ENCODE measurements at places on chromosomes 4 and X.

DNA sequence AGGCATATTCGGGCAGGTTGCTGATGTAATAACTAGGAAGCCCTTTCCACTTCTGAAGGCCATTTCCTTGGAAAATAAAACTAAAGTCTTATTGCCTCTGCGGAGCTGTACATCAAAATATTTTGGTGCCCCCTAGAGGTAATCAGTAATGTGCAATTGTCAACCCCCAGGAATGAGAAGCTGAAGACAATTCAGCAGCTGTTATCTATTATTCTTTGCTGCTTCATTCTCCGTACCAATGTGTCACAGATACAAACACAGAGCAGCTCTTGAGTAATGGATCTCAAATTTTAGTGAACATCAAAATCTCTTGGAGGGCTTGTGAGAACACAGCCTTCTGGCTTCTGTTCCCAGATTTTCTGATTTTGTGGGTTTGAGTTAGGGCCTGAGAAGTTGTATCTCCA is 3.5 kb upstream of the SLIT2 start:
- DNase-seq: no peak

DNA sequence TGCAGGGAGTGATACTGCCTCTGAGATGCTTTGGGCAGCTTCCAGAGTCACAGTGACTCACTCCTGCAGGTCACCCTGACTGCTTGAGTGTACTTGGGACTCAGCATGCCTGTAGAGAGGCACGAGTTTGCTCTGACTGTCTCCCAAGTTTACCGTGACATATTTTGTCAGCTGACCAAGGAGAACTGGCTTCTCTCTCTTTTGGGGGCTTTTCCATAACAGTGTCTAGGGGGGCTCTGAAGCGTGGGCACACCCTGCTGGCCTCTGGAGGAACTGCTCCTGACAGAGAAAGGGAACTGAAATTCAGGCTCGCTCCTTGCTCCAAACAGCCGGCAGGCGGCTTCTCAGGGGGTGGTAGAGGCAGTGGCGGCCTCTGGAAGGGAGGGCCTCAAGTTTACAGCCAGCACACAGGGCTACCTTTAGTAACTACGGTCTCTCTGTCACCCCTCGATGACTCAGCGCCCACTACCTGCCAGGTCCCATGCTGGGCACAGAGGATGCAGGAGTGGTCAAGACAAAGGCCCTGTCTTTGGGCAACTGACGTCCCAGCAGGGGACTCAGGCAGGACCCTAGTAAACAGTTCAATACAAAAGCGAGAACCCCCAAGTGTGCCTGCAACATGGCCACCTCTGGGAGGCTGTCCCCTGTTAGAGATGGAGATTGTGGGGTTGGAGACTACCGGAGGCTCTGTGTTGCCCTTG is 17.8 kb downstream of the ZNF185 start:
- no peak for DNase-seq

GRCh38 chr4:102141842-102142241 is 203.4 kb downstream of the SLC39A8 start:
- no peak for DNase-seq

- no peak for DNase-seq
These were observed 621.5 kb upstream of the HTR2C start for GRCh38 chrX:113962343-113962742.

DNA sequence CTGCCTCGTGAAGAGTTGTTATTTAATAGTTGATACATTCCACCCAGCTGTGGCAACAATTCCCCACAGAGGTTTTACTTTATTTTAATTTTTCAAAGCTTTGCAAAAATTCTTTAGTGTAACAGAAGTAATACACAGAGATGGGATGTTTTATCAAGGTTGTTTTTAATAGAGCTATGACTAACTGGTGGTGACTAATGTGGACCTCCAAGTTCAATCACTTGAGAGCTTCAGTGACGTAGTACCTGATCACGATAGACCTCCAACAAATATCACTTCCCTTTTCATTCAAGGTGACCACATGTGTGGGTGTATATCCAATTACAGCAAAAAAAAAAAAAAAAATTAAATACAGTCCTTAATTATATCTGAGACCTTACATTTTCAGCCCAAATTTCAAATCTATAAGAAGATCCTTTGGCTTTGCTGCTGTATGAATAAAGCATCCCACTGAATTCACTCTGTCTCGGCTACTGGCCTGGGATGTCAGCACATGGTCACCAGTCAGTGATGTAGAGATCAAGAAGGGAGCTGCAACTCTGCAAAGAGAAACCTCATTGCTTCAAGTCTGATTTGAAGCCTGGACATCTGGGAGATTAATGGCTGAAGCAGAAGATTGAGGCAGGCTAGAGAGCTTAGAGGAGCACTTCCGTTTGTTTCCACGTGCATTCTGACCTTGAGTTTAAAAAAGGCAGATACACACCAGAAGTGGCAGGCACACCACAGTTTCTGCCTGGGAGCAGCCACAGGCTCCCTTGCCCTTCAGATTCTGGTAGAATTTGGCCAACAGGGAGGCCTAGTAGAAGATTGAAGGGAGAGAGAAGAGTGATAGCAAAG is 345.9 kb upstream of the NOCT start:
- no peak for DNase-seq

GRCh38 chr4:148216866-148217814 is 225.1 kb downstream of the NR3C2 start:
- no peak for DNase-seq

DNA sequence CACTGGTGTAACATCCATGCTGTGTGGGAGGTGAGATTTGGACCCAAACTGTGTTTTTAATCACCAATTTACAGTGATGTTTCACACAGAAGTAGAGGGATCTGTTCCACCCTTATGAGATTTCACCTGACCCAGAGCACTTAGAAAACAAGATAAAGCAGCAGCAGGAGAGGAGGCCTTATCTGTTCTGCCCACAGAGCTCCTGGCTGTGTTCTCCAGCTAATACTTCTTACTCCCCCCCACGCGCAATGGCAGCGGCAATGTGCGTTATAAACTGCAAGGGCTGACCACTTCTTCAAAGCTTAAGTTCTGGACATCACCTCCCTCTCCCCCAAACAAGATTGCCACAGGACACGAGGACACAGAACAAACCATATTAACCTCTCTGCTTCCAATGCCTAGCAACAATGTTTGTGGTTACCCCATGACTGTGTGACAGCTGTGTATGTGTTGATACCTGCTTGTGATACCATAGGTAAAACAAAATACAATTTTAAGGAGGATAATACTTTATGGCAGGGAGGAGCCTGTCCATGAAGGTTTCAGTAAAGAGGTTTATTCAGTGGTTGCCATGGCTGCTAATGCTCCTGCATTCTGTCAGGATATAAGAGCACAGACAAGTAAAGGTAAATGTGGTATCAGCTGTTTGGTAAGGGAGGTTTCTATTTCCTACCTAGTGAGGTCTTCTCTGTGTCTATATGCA is 210.0 kb downstream of the SOWAHB start:
- DNase-seq: no peak

DNA sequence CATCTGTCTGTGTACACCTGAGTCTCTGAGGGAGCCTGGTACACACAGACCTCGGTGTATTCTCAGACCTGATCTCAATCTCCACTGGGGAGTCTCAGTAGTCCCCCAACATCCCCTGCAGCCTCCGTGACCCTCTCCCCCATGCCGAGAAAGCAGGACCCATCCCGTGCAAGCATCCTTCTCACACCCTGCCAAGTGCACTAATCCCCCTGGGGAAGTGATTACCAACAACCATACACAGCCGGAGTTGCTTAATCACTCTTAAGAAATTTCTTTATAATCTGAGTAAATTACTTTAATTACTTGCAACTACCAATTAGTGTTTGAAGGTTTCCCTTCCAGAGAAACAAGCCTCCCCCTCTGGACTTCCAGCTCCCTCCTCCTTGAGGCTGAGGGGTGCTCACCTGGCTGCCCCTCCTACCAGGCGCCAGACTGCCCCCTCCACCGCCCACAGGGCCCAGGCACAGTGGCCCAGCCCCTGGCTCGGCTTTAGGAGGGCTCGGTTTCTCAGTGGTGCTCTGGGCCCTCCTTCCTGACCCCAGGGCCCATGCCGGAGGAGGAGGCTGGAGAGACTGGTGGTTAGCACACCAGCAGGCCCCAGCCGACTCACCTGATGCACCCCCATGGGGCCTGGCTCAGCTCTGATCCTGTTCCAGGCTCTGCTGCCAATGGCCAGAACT is 43.8 kb downstream of the PJA1 start:
- DNase-seq: no peak

GRCh38 chr4:156558373-156559025 is 413.1 kb downstream of the PDGFC start:
- no peak for DNase-seq

GRCh38 chr4:16669036-16669435 is 229.4 kb downstream of the LDB2 start:
- DNase-seq: no peak

- no peak for DNase-seq
These were observed 34.1 kb downstream of the EXOC1 start for GRCh38 chr4:55887594-55887993.

DNA sequence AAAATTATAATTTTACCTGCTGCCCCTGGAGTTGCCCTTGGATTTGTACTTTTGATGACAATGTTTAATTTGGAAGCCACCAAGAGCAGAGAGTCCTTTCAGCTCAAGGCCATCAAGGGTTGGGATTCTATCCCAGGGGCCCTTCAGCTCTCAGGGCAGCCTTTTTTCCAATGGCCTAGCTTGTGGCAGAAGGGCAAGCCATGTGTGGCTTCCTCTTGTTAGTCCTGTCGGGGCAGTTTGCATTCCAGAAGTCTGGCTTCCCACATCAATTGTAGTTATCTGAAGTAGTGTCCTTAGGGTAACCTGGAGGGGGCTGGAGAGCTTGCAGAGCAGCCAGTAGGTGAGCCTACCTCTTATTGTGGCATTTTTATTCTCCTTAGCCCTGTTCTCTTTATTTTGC is 569.4 kb downstream of the TRAM1L1 start:
- no peak for DNase-seq

DNA sequence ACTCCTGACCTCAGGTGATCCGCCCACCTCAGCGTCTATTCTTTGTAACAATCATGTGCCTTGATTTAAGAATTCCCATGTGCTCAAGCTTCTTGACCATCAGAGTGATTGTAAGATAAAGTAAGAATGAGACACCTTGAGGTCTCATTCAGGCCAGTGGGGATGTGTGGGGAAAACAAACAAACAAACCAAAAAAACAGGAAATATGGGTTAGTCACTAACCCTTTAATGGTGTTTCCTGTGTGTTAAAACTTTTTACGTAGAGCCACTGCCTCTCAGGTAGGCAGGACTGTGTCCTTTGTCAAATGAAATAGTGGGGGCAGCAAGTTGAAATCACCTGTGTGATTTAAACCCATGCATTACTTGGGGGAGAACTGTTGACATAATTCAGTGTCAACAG is 91.5 kb upstream of the DHRSX start:
- no peak for DNase-seq

- DNase-seq: no peak
These were observed 149.0 kb downstream of the AASDH start for GRCh38 chr4:56238251-56238650.

GRCh38 chr4:40238700-40239548 is 42.1 kb downstream of the RHOH start:
- peak; percentile 81 for DNase-seq

DNA sequence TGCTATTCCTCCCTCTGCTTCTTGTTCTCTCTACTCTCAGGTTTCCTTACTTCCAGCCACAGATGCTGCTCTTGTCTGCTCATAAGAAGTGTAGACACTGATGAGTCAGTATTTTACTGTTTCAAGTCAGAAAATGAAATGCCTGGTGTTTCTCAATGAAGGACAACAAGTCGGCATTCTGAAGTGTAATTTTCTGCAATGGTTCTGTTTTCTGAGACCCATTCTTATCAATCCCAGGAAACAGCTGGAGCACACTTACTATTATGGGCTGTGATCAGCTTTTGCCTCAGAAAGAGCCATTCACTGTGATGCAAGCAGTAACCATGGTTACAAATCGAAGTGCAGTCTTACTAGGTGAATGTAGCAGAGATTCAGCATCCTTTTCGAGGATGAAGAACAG is 42.0 kb downstream of the SLC4A4 start:
- DNase-seq: no peak

- no peak for DNase-seq
These were observed 29.5 kb downstream of the ASMTL start for GRCh38 chrX:1423215-1423614.

DNA sequence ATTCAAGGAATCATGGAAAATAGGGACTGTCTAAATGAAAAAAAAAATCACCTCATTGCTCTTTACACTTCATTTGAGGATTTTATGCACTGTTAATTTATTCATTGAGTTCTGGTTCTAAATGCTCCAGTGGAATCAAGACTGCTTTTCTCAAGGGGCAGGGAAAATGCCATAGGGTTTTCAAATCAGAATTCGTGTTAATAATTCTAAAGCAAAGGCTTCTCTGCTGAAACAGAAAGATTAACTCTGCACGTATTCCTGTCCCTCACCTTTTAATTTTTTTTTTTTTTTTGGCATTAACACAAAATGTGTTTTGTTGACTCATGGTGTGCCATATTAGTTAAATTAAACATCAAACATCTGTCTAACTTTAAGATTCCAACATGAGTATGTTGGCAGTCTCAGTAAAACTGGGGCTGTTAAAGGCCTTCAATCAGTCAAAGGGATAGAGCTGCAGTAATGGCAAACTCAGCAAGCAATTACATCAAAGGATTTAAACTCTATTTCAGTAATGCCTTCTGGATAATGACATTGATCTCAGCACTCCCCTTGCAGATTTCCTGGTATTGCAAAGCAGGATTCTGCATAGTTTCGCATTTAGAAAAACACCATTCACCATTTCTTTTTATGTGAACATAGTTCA is 878.1 kb downstream of the RAPGEF2 start:
- DNase-seq: no peak

DNA sequence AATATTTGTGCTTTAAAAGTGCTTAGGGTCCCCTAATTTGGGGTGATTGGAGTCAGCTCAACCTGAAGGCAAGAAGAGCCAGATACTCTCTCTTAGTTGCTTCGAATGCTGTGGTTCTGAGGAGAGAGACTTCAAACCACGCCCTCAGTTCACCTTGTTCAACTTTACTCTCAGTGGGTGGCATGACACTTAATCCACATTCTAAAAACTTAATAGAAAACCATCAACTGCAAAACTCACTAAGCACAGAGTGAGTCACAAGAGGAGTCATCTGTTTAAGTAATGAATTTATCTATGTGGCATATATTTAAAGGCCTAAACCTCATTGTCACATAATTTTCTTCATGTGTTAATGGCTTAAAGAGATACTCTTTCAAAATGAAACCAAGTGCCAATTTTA is 99.5 kb upstream of the SLC4A4 start:
- no peak for DNase-seq

GRCh38 chr4:88458104-88458740 is 1.3 kb downstream of the HERC5 start:
- no peak for DNase-seq

DNA sequence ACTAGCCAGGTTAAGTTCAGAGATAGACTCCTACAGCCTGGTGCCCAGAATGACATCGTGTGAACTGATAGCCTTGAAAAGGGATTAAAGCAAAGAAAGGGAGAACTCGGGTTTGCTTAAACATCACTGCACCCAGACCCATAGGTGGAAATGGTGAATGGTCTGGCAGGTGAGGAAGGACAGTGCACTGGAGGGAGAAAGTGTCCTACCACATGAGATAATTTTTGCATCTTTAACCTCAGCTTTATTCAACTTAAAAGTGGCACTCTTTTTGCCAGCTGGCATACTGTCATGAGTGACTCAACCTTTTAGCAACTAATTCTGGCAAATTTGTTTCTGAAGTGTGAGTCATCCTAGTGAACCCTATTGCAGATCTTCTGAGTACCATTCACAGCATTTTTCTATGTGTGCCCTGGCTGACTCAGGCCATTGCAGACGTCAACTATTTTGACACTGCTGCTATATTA is 53.0 kb upstream of the DAPP1 start:
- peak; percentile 5 for DNase-seq

- no peak for DNase-seq
These were observed 4.0 kb upstream of the PRDM5 start for GRCh38 chr4:120926358-120927025.

Measured in activated naive CD4-positive, alpha-beta T cell treated with Interleukin-2 at 50 U/mL for 16 hours (primary cell).